Stimulated activated CD4-positive, alpha-beta T cell treated with anti-CD3 and anti-CD28 coated beads, Interleukin-1b, Interleukin-23, amount 100 ng/mL, for 48 hours (primary cell): ENCODE measurements at places on chromosomes 3 and 15.

- no peak for DNase-seq
Measured at GRCh38 chr15:77940381-77940947, 137.0 kb downstream of the TBC1D2B start.

DNA sequence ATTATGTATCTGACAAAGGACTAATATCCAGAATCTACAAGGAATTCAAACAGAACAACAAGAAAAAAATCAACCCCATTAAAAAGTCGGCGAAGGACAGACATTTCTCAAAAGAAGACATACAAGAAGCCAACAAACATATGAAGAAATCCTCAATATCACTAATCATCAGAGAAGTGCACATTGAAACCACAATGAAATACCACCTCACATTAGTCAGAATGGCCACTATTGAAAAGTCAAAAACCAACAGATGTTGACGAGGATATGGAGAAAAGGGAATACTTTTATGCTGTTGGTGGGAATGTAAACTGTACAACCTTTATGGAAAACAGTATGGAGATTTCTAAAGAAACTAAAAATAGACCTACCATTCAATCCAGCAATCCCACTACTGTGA lies 233.1 kb upstream of the PLSCR5 start:
- DNase-seq: no peak

DNA sequence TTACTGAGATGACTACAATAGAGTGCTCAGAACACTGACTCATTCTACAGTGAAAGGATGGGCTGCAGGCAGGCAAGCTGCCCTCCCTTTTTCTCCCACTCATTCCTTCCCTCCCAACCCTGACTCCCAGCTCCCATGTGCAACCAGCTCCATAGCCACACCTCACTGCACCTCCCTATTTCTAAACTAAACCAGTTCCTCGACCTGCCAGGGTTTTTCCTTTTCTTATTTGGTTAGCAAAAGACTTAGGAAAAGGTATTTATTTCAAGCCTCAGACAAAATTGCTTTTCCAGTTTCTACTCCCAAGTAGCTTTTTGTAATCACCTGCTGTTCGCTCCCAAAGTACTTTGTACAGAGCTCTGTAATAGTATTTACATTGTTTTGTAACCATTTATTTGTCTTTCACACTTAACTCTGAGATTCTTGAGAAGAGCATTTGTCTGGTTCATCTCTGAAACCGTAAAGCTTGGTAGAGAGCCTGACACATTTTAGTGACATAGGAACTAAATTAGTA lies 2.2 kb downstream of the AADAC start:
- no peak for DNase-seq

DNA sequence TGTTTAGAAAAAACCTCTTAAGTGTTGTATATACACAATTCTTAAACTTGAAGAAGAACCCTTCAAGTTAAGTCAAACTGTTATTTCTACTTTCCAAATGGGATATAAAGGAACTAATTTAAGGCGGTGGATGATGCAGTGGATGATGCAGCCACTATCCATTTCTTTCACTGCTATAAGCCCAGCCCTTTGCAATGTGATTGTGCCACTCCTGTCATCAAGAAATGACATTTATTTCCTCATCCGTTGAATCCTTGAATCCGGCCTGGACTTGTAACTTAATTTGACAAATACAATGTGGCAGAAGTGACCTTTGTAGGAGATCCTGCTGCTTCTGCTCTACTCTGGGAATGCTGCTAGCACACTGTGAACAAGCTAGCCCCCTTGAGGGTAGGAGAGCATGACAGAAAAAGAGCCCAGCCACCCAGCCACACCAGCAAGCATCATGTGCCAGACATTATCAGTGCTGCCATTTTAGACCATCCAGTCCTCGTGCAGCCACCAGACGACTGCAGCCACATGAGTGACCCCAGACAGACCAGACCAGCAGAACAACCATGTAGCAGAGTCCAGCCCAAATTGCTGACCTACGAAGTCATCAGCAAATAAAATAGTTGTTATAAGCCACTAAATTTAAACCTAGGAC lies 47.4 kb downstream of the UACA start:
- no peak for DNase-seq

GRCh38 chr3:187845826-187846225 lies 100.6 kb upstream of the BCL6 start:
- DNase-seq: no peak

- DNase-seq: no peak
Measured at GRCh38 chr3:72560846-72561675, 287.2 kb downstream of the SHQ1 start.

GRCh38 chr15:89482139-89482538 lies 14.2 kb downstream of the RHCG start:
- no peak for DNase-seq

- DNase-seq: no peak
Measured at GRCh38 chr3:81033684-81034083, 727.8 kb downstream of the GBE1 start.

DNA sequence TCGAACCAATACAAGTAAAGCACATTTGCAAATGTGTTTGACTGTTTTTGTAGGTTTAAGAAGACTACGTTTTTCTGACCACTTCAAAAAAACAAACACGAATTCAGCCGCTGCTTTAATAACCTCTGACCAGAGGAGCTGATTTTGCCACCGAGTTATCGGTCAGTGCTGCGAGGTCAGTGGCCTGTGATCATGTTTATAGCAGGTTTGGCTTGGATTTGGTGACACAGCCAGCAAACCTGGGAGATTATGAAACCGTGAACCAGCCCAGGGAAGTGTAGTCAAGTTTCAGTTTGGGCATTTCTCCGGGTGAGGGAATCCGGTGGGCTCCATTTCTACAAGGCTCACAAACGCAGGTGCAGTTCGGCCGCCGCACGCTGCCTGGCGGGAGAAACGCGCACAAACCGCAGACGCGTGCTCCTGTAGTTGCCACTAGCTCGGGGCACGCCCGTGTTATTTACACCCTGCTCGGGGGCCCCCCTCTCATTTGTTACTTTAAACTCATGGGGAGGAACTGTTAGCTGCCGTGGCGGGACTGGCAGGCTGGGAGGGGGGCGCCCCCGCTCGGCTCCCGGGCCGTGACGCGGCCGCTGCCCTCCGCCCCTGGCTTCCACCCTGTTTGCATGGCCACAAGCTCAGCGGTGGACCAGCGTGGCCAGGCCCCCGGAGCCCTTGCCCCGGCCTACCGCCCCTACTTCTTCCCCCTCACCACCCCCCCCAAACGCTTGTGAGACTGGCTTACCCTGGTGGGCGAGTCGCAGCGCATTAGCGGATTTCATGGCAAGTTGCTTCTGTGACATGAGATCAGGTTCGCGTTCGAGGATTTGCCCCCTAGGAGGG lies 13.6 kb upstream of the ONECUT1 start:
- DNase-seq: no peak

- no peak for DNase-seq
Measured at GRCh38 chr15:27045796-27046195, 74.8 kb downstream of the GABRG3 start.

DNA sequence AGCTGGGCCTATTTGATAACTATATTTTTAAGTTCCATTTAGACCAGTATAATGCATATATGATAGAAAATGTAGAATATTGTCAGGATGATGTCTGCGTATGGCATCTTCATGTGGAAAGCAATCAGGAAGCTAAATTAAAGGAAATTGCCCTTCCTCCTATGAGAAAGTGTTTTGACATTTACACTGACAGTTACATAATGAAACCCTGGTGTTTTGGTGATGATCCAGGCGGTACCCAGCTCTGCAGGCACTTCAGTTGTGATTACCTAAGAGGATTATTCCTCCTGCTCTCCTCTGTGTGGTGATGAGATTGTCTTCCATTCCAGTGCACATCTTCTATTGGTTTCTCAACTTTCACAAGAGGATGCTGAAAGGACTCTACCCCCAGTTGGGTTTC lies 126.5 kb upstream of the MITF start:
- no peak for DNase-seq

GRCh38 chr3:183378951-183379350 lies 49.5 kb downstream of the MCF2L2 start:
- no peak for DNase-seq

- no peak for DNase-seq
Measured at GRCh38 chr3:138877226-138877625, 42.5 kb upstream of the PIK3CB start.

DNA sequence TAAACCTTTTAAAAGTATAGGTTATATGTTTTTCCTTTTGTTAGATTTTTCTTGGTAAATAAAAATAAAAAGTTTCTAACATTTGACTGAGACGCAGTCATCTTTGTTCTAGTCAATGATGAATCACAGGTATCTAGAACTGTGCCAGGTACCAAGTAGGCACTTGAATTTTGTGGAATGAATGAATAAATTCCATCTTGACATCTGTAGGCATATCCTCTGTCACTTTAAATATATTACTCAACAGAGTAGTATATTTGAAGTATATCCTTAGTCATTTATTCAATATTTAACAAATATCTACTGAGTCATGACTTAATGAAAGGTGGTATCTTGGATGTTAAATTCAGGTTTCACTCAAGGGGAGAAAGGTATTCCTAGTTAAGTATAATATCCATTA lies 828.4 kb downstream of the TUSC7 start:
- DNase-seq: no peak

DNA sequence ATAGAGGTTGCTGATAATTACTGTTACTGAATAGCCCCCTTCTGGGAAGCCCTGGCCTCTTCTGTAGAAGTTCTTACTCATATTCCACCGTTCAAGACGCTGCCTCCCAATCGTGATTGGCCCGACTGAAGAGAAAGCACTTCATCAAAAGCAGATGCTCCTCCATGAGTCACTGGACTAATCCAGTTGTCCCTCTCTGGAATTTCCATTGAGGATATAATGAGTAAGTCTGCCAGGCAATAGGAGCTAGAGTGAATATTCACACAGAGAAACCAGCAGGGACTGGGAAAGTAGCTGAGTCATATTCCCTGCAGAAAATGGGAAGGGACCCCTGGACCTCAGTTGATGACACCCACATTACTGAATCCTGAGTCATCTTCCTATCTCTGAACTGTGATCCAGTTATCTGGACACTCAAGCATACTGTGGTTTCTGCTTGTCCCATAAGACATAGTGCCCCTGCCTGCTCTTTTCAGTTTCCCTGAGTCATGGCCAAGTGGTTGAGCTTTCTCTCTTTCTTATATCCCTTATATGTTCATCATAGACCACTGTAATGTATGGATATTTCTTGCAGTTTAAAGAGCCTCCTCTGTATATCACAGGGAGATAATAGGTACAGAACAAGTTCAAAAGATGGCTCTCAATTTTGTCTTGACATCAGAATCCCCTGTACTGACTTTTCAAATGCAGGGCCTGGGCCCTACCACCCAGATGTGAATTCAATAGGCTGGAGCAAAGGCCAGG lies 151.2 kb upstream of the CDIN1 start:
- no peak for DNase-seq

GRCh38 chr15:89416339-89417183 lies 79.8 kb downstream of the RHCG start:
- peak; percentile 84 for DNase-seq

GRCh38 chr3:111809186-111809585 lies 49.9 kb upstream of the PHLDB2 start:
- DNase-seq: no peak

DNA sequence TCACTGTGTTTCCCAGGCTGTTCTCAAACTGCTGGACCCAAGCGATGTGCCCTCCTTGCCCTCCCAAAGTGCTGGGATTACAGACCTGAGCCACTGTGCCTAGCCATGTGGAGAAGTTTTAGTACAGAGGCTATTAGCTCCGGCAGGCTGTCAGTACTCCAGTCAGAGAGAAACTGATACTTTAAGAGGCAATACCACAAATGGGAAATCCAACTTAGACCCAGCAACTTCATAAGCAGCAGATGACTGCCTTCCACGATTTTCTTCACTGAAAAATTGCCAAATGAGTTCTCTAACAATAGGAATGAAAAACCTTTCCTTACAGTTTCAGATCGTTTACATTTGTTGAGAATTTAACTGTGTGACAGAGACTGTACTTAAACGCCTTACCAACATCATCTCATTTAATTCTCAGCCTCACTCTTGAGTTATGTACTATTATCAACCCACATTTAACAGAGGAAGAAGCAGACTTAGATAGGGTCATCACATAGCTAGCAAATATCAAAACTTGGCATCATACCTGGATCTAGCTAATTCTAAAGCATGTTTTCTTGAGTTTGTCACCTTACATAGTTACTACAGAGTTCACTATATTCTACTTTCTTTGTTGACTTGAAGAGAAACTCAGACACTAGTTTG lies 127.4 kb downstream of the TCF12 start:
- no peak for DNase-seq

DNA sequence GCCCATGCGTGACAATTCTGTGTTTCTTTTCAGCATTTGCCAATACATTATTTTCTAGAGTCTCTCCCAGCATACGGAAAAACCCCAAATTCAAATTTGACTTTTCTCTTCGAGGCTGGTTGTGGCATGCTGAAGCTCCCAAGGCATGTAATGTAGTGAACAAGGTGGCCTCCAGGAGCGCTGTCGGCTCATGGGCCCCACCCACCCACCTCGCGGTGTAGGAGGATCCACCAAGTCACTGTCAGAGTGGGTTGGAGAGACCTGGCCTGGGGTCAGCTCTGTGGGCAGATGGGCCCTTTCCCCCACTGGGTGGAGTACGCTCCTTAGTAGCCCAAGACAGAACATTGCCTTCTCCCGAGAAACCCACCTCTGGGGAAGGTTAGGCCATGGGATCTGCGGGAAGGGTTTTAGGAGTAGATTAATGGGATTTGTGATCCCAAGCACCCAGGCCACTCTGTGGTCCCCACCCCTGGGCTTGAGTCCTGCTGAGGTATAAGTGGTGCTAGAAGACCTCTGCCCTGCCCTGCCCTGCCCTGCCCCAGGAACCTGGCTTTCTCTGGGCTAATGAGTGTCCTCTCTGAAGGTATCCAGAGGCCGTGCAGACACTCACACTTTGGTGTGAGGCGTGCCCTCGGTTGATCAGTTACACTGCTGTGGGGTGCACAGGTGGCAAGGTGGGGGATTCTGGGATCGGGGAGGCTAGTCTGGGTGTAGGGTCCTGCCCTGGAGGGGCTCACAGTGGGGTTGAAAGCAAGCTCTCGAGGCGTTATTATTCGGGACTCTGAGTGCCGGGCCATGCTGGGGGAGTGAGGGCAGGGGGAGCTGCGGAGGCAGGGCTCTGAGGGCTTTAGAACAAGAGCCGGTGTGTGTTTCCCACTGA lies 97.9 kb downstream of the APBA2 start:
- no peak for DNase-seq

- DNase-seq: no peak
Measured at GRCh38 chr3:51678641-51679040, 7.6 kb downstream of the TEX264 start.

- no peak for DNase-seq
Measured at GRCh38 chr3:76972624-76973296, 67.1 kb upstream of the ROBO2 start.
